ENCODE measurements at places on chromosomes 7 and 10. TPM values are rescaled to one million over a fixed set of nuclear protein-coding genes. Genes with fewer than 3 reads are reported as not detected.

The CASP2 gene
- 64.4 TPM for total RNA-seq

DNA sequence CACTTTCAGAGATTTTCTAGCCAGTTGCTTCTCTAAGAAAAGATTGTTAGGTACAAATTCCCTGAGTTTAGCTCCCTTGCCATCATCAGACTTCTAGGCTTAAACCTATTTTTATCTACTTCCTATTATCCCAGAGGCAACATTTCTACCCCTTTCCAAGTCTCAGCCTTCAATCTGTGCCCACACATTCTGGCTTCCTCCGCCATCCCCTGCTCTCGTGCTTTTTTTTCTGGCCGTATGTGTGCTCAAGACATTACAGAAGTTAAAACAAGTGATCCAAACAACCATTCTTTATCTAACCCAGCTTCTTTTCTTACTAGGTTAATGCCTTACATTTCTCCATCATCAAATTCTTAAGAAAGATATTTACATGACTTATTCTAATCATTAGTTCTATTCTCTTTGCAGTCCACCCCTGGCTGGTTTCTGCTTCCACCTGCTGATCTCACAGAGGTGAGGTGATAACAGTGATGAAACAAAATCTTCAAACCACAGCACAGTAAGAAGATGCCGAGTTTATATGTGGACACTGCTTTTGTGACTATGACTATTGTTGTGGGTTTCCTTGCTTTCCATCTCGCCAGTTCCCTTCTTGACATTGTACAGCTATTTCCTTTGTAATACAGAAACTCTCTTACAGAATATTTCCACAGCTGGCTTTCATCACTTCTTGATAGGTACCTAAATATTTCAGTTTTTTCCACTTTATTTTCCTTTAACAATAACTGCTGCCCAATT lies 18.3 kb upstream of the CDK6 start:
- no peak for DNase-seq

GRCh38 chr7:133822001-133822641 lies 305.0 kb upstream of the LRGUK start:
- no peak for DNase-seq

DNA sequence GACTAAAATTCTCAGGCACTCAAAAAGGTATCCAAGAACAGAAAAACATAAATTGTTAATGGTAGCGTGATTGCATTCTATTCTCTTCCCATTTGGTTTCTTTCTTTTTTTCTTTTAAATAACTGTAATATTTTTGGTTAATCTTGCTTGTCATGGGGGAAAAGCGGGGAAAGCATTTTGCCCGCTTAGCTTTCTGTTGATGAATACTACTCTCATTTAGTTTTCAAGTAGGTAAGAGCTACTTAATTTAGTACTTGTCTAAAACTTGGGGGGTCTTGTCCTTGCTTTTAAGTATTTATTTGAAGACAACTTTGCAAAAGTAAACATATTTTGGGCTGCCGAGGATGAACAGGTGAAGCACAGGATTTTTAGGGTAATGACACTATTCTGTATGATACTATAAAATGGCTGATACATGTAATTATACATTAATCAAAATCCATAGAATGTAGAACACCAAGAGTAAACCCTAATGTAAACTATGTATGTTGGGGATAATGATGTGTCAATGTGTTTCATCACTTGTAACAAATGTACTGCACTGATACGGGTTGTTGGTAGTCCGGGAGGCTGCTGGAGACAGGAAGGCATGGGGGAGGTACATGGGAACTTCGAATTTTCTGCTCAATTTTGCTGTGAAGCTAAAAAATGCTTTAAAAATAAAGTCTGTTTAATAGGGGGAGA lies 1.7 kb downstream of the TES start:
- no peak for DNase-seq

- no peak for DNase-seq
Measured at GRCh38 chr7:153398370-153398769, 638.8 kb downstream of the ACTR3B start.

DNA sequence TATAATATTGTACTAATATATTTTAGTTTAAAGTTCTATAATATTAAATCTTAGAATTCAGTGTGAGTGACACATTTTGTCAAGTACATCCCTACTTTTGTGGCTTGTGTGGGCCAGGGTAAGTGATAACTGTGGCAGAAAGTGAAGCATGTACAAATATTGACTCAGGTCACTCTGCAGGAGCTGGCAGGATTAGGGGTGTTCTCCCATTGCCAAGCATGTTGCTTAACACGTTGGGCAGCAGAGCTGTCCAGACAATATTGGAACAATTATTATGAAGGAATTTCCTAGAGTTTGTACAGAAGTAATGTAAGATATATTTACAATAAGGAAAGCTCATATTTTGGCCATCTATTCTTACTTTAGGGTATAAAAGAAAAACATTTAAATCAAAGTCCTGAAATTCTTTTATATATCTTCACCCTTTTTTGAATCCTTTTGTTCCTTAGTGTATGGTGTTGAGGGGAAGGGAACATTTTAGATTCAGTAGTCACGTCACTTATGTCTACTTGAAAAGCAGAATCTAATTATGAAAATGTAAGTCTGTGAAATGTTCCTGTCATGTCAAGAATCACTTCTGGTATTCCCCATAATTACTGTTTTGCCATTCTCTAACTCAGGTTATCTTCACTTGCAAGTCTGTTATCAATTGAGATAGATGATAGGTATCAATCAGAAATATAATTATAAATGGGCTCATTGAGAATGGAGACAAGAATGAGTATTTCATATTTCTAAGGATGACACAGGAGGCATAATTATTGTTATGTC lies 4.0 kb downstream of the HDAC9 start:
- DNase-seq, result no peak

DNA sequence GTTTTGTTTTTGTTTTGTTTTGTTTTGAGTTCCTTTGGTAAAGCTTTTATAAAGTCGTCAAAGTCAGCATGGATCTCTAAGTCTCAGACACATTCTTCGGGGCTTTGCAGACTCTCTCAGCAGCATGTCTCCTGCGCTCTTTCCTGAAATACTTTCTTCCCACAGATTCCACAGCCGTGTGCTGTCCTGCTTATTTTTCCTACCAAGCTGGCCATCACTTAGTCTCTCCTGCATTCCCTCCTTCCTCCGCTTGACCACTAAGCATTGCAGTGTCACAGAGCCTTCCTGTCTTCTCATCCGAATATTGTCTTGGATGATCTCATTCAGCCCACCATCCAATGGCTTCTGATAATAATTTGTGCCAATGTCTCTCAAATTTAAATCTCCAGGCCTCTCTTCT lies 434.3 kb upstream of the C7orf33 start:
- no peak for DNase-seq

The WDFY4 gene
- 35.5 TPM for total RNA-seq

DNA sequence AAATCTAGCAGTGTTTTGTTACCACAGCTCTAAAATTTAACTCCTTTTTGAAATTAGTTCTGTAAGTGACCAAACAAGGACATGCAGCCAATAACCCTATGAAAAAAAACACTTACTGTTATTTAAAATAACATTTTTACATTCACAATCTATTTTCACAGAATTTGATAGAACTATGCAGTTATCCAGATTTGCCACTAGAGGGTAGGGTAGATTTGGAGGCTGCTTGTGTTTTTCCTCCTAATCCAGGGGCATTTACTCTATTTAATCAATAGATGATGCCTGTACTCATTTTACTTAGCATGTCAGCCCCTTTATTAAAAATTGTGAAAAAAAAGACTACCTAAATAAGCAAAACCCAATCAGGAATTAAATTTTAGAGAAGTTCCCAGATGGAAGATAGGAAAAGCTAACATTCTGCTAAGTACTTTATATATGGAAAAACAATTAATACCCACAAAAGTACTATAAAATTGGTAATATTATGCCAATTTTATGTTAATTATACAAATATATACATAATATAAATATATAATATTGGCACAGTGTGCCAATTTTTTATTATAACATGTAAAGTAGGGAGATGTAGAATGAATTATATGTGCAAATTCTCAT lies 18.1 kb upstream of the LIPK start:
- peak; percentile 33 for DNase-seq

The CHST15 gene
- 1.1 TPM for total RNA-seq

- peak; percentile 74 for DNase-seq
Measured at GRCh38 chr7:106126170-106126938, 14.2 kb upstream of the SYPL1 start.

The BTBD16 gene
- not detected for total RNA-seq

The SLC39A12 gene
- total RNA-seq, result not detected

DNA sequence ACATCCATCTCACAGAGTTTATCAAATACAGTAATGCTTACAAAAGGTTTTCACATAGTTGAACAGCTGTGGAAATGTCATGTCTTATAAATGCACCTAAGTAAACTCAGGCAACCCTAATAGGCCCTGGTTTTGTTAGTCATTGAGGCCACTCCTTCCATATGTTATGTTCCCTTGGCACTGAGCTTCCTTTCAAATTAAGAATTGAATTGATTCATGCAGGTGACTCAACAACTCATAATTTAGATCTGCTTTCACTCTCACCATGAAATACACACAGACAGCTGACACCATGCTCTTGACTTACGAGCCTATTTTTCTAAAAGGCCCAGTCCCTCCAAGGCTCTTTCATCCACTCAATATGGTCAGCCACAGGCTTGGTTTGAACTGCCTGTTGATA lies 476.9 kb downstream of the KCNMA1 start:
- no peak for DNase-seq

DNA sequence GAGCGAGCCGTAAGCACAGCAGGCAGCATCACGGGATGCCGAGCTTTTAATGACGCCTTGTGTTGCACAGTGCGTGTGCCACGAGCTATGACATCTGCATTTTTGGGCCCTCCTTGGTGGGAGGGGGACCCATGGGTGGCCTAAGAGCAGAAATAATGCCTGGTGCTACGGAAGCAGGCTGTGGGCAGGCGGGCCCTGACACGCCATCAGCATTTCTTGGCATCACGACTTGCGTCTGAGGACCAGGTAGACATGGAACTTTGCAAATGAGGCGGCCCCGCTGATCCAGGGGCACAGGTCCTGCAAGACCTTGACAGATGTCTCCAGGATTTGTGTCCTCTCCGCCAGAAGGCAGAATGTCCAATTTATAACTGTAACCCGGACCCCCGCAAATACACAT lies 117.8 kb upstream of the RNF32 start:
- no peak for DNase-seq

The NXPH1 gene
- total RNA-seq, result not detected

The TMEM270 gene
- not detected for total RNA-seq

DNA sequence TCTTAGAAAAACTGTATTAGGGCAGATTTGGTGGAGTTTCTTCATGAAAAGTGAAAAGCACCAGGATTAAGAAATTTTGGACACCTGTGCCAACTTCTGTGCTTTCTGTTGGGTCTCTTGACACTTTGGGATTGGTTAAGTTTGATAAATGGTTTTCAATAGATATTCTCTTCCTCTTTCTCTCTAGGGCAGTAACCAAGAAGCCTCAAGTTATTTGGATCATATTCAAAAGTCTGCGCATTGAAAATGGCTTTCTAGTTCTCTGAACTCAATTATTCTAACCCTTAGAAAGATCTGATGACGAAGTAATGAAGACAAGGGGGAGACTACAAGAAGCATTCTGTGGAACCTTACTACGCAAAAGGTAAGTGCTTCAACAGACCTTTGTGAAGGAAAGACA lies 144.0 kb upstream of the CCDC6 start:
- DNase-seq, result no peak

The HGF gene
- 9.4 TPM for total RNA-seq

DNA sequence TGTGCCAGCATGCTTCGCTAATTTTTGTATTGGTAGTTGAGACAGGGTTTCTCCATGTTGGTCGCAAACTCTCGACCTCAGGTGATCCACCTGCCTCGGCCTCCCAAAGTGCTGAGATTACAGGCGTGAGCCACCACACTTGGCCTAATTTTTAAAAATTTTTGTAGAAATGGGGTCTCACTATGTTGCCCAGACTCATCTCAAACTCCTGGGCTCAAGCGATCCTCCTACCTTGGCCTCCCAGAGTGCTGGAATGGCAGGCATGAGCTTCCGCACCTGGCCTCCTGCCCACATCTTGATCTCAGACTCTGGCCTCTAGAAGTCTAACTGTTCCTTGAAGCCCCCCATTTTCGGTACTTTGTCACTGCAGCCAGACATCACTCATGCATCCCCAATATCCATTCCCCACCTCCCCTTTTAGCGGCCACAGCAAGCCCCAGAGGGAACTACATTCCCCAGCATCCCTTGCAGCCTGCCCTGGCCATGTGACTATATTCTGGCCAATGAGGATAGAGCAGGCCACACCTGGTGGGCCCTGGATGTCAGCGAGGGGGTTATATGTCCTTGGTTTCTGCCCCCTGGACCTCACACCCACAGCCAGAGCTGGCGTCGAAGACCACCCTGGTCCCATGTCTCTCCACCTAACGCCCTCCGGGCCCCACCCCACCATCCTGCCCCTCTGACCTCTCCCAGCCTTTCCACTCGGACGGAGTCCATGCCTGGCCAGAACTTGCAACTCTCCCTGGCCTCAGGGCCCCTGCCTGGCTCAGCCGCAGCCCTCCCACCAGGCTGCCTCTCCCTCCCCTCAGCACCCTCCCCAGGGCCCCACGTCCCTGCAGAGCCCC lies 33.8 kb downstream of the MICALL2 start:
- no peak for DNase-seq

- DNase-seq, result no peak
Measured at GRCh38 chr10:80064120-80064886, 14.2 kb upstream of the TMEM254 start.

DNA sequence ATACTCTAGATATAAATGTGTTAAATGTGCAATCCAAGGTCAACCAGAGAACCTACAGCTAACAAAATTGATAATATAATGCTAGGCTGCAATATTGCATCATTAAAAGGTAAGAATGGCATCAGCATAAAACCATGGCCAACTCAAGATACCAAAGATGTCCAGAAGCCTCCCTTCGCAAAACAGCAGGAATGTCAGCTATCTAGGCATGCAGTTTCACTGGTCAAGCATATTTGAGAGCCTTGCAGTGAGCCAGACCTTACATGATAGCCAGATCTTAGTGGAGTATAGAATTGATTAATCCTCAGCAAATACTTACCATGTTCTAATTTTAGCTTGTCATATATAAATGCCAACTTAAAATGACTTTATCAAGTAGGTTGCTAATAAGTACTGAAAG lies 138.8 kb downstream of the ZEB1 start:
- DNase-seq, result no peak

DNA sequence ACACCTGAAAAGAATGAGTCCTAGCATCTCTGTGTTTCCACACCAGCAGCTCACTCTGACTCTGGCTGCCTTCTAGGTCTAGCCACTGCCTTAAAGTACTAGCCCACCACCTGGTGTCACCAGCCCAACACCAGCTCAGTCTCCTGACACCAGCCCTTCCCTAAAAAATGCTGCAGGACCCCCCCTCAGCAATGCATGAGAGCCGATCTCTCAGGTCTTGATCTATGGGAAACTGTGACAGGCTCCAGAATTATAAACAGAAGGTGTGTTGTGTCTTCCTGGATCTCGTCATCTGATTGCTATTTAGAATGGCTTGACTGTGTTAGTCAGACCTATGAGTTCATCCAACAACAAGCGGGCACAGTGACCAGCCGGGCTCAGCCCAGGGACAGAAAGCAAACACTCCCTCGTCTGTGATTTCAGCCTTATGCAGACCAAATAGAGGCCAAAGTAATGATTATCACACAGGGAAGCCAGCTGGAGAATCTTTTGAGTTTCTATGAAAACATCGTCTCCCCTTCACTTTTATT lies 66.6 kb downstream of the CUBN start:
- no peak for DNase-seq

- DNase-seq, result no peak
Measured at GRCh38 chr10:70555371-70555770, 47.2 kb downstream of the PRF1 start.
